ENCODE measurements at places on chromosomes 1 and 21.

GRCh38 chr1:57208741-57209302 lies 215.0 kb downstream of the DAB1 start:
- DNase-seq, result no peak
- H3K36me3 ChIP-seq, result no peaks in the 10 kb centered on the region
- no peaks in the 10 kb centered on the region for H3K4me1 ChIP-seq
- no peak overlapping the region for H3K27ac ChIP-seq
- H3K27me3 ChIP-seq, result no peaks in the 10 kb centered on the region

- no peak for DNase-seq
- H3K4me3 ChIP-seq, result no peak overlapping the region
- H3K27me3 ChIP-seq, result no peaks in the 10 kb centered on the region
- no peaks in the 10 kb centered on the region for H3K4me1 ChIP-seq
- H3K27ac ChIP-seq, result no peak overlapping the region
- H3K36me3 ChIP-seq, result no peaks in the 10 kb centered on the region
These were observed 50.9 kb upstream of the NR5A2 start for GRCh38 chr1:199976496-199977144.

GRCh38 chr1:91776068-91776794 lies 109.7 kb downstream of the TGFBR3 start:
- H3K27me3 ChIP-seq, result no peaks in the 10 kb centered on the region
- DNase-seq, result no peak
- no peaks in the 10 kb centered on the region for H3K4me1 ChIP-seq
- no peak overlapping the region for H3K4me3 ChIP-seq
- no peak overlapping the region for H3K27ac ChIP-seq

DNA sequence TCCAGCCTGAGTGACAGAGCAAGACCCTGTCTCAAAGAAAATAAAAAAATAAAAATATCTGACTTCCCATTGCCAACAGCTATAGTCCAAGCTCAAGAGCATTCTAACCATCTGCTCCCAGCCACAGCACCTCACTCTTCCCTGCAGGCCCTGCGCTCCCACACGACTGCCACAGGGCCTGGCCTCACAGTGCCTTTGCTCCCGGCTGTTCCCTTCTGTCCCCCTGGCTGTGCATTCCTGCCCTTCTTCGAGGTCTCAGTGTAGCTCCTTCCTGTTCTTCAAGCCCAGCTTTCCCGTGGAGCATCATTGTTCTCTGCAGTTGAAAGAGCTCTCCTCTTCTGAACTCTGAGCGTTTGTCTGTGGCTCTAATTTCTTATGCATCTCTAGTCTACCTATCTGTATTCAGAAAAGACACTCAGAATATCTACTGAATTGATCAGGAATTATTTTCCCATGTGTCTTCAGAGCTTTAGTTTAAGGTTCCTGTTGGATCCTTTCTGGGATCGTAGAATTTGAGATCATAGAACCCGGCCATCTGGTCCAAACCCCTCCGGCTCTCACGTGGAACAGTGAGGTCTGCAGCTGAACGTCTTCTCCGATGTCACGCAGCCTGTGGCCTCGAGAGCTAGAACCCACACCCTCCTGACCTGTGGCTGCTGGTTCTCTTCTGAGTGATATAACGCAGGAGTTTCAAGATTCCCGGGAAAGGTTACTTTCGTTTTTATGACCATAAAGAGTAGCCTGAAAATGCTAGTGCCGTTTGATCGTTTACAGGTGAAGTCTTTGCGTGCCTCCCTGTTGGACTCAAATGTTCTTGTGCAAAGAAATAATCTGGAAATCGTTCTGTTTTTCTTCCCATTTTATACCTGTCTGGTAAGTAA lies 54.4 kb downstream of the DOP1B start:
- no peak overlapping the region for H3K27ac ChIP-seq
- H3K27me3 ChIP-seq, result no peaks in the 10 kb centered on the region
- no peak for DNase-seq
- peaks cover 24% of the 10 kb centered on the region for H3K36me3 ChIP-seq
- H3K4me3 ChIP-seq, result no peak overlapping the region

GRCh38 chr1:86779308-86780191 lies 75.2 kb downstream of the SH3GLB1 start:
- no peak for DNase-seq
- H3K27ac ChIP-seq, result no peak overlapping the region
- H3K27me3 ChIP-seq, result no peaks in the 10 kb centered on the region

GRCh38 chr1:226735576-226735975 lies 3.5 kb downstream of the ITPKB start:
- no peak for DNase-seq
- peak overlapping the region; percentile 73 for H3K4me3 ChIP-seq
- no peaks in the 10 kb centered on the region for H3K4me1 ChIP-seq
- peaks cover 21% of the 10 kb centered on the region for H3K36me3 ChIP-seq

DNA sequence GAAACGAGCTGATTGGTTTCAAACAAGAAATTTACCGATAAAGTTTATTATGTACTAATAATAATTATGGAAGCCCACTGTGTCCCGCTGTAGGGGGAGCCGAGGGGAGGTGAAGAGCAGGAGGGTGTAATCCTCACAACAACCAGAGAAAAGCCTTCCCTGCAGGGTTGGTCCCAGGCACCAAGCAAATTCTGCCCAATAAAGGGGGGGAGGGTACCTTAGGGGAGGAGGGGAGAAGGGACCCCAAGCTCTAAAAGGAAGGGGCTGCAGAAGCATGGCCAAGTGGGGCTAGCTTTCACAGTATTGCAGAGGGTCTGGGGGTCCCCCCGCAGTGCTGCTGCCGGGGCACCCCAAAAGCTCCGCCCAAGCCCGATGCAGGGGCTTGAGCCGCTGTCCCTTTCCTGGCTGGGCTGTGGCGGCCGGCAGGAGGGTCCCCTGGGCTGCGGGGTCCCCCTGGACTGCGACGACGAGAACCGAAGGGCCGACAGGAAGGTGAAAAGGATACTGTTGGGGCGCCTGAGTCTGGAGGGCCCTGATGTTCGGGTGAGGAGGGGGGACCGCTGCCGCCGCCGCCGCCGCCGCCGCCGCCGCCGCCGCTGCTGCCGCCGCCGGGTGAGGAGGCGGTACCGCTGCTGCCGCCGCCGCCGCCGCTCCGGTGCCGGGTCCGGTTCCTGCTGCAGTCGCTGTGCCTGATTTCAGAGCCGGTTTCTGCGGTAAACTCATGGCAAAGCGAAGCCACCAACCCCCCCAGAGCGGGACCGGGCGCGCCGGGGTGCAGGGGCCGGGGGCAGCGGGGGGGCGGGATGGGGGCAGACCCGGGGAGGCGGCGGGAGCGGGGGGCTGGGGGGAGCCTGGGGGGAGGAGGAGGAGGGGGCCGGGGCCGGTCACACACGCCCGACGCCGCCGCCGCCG lies 771 bp downstream of the EIF4G3 start:
- H3K27ac ChIP-seq, result peak overlapping the region; percentile 87
- H3K27me3 ChIP-seq, result no peaks in the 10 kb centered on the region
- no peaks in the 10 kb centered on the region for H3K36me3 ChIP-seq
- no peak for DNase-seq

DNA sequence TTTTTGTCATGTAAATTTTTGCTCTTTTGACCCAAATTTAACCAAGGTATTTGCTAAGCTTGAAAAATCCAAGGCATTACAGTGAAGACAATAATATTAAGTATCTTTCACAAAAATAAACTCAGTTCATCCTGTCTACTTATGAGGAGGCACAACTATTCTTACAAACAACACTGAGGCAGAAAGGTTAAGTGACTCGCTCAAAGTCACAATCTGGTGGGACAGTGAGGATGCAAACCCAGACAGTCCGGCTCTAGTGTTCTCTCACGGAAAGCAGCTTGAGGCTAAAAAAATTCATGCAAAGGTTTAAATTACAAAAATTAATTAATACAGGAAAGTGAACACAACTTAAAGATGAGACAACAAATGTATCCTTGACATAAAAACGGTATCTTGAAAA lies 125.3 kb downstream of the SIPA1L2 start:
- H3K27ac ChIP-seq, result no peak overlapping the region
- H3K4me3 ChIP-seq, result no peak overlapping the region
- no peaks in the 10 kb centered on the region for H3K36me3 ChIP-seq
- no peaks in the 10 kb centered on the region for H3K27me3 ChIP-seq

- H3K4me1 ChIP-seq, result no peaks in the 10 kb centered on the region
- DNase-seq, result no peak
- no peaks in the 10 kb centered on the region for H3K27me3 ChIP-seq
- no peak overlapping the region for H3K4me3 ChIP-seq
These were observed 54.6 kb upstream of the CXADR start for GRCh38 chr21:17458279-17458678.

GRCh38 chr1:217053676-217054075 lies 330.4 kb upstream of the ESRRG start:
- no peak overlapping the region for H3K4me3 ChIP-seq
- peaks cover 5% of the 10 kb centered on the region for H3K4me1 ChIP-seq
- H3K27ac ChIP-seq, result no peak overlapping the region
